CD8-positive, alpha-beta memory T cell (primary cell): ENCODE measurements at places on chromosomes 6 and 20.

DNA sequence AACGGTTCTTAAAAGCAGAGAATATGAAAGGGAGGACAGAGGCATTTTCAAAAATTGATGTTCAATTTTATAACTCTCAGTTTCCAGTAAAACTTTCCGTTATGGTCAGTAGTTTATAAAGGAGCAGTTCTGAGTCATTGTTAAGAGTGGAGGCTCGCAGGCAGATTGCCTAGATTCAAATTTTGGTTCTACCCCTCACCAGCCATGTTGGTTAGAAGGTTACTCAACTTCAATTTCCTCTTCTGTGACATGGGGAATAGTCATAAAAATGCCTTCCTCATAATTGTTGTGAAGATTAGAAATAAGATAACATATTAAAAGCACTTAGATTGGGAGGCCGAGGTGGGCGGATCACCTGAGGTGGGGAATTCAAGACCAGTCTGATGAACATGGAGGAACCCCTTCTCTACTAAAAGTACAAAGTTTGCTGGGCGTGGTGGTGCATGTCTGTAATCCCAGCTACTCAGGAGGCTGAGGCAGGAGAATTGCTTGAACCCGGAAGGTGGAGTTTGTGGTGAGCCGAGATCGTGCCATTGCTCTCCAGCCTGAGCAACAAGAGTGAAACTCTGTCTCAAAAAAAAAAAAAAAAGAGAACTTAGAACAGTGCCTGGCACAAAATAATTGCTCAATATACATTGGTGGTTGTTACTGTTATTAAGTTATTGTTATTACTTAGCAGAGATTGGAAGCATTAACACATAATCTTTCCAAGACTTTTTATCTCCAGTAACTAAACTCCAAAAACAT is 348.9 kb downstream of the NRN1 start:
- DNase-seq = no peak

- DNase-seq = no peak
Measured at GRCh38 chr6:18328540-18328939, 58.6 kb upstream of the RNF144B start.

- no peak for DNase-seq
Measured at GRCh38 chr6:66321017-66321416, 614.0 kb upstream of the EYS start.

GRCh38 chr6:119218548-119218947 is 131.0 kb downstream of the MAN1A1 start:
- DNase-seq = no peak

GRCh38 chr20:54184904-54185626 is 11.3 kb upstream of the CYP24A1 start:
- no peak for DNase-seq

- DNase-seq = peak; percentile 59
Measured at GRCh38 chr6:30955367-30956042, 14.7 kb downstream of the MUCL3 start.

DNA sequence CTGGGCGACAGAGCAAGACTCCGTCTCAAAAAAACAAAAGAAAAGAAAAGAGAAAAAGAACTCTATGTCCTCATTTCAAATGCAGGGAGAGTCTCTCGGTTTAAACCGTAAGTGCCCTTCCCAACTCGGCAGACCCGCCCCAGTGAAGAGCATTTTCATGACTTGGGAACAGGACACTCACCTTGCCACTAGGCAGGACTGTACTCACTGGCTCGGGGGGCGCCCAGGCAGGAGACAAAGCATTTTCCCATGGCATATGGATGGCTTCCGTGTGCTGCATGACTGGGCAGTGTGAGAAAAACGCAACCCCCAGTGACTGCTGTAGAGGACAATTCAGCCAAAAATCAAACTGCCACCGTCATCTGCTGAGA is 23.7 kb upstream of the MRGBP start:
- no peak for DNase-seq

GRCh38 chr6:69735027-69735426 is 61.8 kb downstream of the LMBRD1 start:
- no peak for DNase-seq

- no peak for DNase-seq
Measured at GRCh38 chr20:33394718-33395117, 6.6 kb downstream of the CDK5RAP1 start.

GRCh38 chr20:52755744-52756143 is 216.4 kb upstream of the TSHZ2 start:
- no peak for DNase-seq

- DNase-seq = no peak
Measured at GRCh38 chr20:35012227-35013069, 56.8 kb downstream of the MYH7B start.

GRCh38 chr6:64100702-64101303 is 465.2 kb downstream of the PHF3 start:
- DNase-seq = no peak

DNA sequence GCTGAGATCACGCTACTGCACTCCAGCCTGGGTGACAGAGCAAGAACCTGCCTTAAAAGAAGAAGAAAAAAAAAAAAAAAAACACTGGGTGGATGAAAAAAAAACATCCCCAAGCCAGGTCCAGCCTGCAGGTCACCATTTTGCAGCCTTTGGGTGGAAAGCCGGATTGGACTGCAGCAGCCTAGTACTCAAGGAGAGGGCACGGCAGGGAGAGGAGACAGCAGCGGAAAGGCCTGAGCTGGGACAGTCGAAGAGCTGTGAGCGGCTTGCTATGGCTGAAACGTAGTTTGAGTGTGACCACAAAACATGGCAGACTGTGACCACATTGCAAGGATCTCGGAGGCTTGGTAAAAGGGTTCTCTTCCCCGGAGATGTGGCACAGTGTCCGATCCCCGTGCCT is 173.0 kb downstream of the NFATC2 start:
- no peak for DNase-seq

DNA sequence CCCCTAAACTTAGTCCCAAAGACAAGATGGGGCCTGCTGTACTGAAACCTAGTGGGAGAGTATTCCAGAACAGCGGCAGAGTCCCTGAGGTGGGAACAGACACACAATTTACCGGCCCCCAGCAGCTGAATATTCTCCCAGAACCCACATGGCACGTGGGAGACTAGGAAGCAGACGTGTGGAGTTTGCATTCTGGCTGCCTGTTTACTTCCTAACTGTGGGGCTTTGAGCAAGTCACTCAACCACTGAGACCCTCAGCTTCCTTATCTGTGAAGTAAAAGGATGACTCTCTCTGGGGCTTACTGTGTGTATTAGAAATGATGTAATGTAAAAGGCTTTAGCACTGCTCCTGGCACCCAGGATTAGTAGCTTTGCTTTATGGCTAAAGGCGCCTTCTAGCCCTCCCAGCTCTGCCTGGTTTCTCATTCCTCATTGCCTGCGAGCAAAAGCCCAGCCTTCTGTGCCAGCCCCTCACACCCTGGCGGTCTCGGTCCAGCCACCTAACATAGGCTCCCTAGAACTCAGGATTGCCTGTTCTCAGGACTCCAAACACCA is 353.1 kb downstream of the CDC5L start:
- DNase-seq = no peak

DNA sequence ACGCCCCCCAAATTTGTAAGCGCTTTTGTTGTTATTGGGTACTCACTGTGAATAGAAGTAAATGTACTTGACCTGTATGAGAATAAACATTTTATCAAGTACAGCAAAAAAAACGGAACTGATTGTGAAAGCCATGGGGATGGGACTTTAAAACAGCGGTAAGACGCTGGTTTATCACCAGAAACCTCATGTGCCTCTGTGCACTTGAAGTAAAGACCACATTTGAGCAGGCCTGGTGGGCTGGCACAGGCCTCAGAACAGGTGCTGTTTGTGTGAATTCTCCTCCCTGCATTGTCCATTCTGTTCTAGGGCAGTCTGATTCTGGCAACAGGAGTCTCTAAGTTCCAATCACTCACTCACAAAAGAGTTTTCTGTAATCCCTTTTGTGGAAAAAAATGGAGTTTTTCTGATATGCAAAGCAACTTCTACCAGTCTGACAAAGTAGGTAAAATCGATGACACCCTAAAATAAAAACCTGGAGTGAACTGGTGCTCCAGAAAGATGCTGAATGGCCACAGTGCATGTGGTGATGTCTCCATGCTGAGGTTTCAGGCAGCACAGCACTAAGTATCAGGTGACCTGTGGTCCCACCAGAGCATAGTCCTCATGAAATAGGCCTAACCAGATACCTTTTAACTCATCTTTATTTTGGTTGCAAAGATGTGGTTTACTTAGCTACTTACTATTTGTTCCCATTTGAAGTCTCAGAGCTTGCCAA is 53.9 kb downstream of the STX7 start:
- no peak for DNase-seq

DNA sequence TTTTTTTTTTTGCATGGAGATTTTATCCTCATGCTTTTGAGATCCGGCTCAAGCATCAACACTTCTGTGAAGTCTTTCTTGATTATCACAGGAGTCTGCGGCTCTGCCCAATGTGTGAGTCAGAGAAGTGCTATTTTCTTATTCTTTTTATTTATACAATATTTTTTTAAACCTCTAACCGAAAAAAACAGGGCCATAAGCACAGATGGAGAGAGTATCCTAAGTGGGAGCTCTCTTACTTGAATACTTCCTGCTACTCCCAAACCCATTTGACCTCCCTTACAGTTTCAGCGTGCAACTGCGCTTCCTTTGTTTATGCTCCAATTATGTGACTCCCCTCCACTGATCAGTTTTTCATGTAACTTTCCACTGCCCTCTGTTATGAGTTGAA is 8.7 kb upstream of the ATXN1 start:
- no peak for DNase-seq

GRCh38 chr20:58718729-58719128 is 26.1 kb downstream of the NPEPL1 start:
- no peak for DNase-seq

DNA sequence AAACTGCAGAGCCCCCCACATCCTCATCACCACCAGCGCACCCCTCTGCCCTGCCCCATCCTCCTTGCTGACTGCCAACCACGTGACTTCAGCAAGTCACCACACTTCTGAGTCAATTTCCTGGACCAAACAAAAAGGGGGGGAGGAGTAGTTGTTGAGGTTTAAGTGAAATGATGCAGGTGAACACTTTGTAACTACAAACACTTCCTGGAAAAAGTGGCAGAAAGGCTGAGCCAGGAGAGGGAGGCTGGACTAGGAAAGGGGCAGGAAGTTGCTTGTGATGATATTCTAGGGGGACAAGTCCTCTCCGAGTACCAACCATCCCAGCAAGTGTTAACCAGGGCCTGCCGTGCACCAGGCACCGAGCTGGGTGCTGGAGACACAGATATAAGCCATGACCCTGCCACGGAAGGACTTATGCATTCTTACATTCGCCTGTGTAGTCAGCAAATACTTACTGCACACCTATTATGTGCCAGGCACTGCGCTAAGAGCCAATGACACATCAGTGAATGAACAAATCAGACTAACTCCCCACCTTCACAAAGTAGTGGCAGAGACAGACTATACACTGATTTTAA is 67.3 kb downstream of the PREX1 start:
- DNase-seq = peak; percentile 86

DNA sequence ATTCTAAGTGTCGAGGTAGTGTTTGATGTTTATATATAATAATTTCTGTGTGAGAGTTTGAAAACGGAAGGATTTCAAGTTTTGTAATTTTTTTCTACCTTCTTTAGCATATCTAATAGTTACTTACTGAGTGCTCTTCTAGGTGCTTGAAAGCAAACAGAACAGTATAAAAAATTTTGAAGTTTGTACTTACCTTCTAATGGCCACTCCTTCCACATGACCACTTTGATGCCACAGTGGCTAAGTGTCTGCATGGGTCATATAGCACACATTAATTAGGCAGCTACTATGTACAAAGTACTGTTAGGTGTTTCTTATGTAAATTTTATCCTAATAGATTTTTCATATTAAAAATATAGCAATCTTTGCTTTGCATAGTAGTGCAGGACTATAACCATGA is 21.1 kb downstream of the RPRD1B start:
- DNase-seq = no peak

GRCh38 chr20:1324598-1325172 is 4.3 kb downstream of the SDCBP2 start:
- peak; percentile 65 for DNase-seq

GRCh38 chr20:39911497-39911896 is 777.5 kb downstream of the MAFB start:
- no peak for DNase-seq

- peak; percentile 45 for DNase-seq
Measured at GRCh38 chr6:36546308-36546919, 865 bp downstream of the STK38 start.

DNA sequence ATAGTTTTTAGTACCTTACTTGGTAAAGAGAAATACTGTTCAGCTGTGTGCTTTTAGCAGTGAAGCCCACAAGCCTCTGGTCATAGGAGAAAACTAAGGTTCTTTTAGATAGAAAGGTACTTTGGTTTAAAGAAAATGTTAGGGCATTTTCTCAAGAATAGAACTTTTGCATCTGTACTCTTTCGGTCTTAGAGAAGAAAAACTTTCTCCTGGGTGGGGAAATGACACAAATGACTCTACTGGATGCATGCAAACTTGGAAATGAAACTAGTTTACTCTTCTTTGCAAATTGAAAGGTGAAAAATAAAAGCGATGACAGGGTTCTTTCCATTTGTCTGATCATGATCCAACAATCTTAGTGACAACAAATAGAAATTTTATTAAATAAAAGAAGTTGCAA is 2.1 kb upstream of the TMEM217 start:
- DNase-seq = no peak

DNA sequence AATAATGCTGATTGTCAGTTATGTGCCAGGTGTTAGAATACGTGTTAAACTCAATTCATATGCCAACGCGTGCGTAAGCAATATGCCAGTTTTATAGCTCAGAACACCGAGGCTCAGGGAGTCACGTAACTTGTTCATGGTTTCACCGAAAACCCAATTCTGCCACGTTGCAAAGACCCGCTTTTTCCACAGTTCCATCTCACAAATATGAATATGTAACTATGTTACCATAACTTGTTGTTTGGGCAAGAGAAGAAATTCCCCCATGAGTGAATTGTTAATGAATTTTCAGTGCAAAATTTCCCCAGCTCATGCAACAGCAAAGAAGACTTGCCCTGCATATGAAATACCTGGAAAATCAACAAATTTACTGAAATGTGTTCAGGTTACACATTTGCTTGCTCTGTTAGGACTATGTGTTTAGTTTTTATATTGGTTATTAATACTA is 30.1 kb downstream of the SF3B5 start:
- no peak for DNase-seq

DNA sequence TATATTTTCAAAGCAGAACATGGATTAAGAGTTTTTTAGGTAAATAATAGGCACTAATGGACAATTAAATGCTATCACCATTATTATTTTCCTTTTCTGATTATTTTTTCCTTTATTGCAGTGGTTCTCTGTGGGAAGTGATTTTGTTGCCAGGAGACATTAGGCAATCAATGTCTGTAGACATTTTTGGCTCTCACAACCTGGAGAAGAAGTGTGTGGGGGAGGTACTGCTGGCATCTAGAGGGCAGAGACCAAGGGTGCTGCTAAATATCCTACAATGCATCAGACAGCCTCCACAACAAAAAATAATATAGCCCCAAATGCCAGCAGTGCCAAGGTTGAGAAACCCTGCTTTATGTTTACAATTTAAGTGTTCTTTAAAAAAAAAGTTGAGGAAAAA is 8.3 kb downstream of the IFNGR1 start:
- DNase-seq = no peak

DNA sequence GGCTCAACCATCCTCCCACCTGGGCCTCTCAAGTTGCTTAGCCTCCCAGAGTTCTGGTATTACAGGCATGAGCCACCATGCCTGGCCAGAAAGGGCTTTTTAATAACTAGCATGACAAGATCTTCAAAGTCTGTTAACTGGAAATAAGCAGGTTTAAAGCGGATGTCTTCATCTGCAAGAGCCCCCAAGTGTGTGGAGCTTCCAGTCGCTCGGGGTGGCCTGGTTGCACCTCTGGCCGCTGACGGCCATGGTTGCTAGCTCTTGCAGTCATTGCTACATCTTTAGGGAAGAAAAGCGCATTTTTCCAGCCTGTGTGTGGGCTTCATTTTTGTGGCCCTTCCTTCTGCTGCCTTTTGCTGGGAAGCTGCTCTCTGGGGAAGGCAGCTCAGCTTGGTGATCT is 7.8 kb downstream of the ARFGAP1 start:
- no peak for DNase-seq
